T-cell (primary cell): ENCODE measurements at places on chromosomes 5 and 9.

DNA sequence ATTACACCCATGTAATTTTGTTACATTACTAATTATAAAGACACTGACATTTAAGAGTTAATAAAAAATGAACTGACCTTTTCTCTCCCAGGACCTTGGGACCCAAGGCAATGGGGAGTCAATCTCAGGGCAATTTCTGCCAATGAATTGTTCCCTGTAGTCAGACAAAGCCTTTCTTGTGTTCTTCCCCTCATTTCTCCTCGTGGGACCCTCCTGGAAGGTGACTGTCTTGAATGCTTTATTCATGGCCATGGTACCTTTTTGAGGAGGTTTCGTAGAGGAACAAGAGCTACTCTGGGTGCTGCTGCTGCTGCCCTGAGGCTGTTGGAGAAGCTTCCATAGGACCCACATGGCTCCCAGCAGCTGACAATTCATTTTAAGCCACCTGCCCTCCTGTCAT is 190.3 kb downstream of the SNX18 start:
- no peak for DNase-seq

GRCh38 chr5:159658266-159658925 is 257.9 kb upstream of the ADRA1B start:
- no peak for DNase-seq

GRCh38 chr9:128600099-128600498 is 47.7 kb downstream of the SPTAN1 start:
- no peak for DNase-seq

DNA sequence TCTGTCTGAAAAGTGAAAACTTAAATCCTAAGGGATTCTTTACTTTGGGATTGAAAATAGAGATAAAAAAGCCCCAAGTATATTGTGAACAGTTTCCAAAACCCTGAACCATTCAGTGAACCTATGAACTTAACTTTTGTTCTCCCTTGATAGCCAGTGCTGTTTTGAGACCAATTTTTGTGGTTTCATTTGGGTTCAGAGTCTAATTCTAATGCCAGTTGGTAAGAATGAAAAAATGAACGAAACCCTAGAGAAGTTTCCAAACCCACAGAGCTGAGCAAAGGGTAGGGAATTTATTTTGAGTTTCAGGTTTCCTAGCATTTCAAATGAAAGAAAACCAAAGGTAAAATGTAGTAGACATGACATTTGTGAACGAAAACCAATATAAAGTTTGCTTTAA is 1366.8 kb downstream of the EFNA5 start:
- DNase-seq: no peak

DNA sequence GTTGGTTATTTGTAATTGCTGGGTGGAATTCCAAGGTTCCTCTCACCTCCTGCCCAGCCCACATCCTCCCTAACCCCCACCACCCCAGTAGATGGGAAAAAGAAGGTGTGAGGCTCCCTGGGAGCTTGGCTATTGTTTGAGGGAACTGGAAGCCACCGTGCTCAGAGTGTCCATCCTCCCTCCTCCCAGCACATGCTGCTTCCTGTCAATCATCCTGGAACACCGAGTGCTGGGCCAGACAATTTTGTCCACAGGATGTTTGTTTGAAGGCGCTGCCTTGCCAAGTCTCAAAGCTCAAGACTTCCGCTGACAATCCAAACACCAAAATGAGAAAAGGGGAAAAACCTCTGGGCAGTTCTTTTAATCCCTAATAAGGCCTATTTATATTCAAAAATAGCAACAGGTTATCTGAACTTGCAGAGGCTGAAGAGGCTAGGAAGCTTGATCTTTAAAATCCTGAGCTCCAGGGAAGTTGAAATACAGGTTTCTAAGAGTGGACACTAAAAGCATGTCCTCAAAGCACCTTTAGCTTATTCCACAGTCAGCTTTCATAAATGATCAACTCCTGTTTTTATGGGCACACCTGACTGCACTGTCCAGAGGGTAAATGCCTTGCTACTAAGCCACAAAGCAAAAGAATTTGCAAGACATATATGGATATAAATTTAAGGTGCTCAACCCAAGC is 286.7 kb downstream of the NFIB start:
- DNase-seq: no peak

DNA sequence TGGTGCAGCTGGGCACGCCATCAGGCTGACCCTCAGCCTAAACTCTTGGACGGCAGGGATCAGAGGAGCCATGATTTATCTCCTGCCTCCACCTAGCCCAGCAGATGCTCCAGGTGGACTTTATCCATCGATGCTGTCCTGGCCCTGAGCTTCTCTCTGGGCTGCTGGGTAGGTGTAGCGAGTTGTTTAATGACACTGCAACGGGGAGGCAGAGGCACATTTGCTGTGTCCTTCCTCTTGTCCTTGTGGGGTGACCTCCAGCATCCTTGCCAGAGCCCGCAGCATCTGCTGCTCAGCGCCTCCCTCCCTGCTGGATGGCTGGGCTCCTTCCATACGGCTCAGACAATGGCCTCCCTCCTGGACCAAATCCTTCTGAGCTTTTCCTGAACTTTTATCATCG is 103.1 kb upstream of the IRX4 start:
- DNase-seq: no peak

- no peak for DNase-seq
Observed at GRCh38 chr9:101467690-101468089, 32.1 kb upstream of the ALDOB start.

GRCh38 chr5:17340379-17340778 is 122.9 kb downstream of the BASP1 start:
- DNase-seq: no peak

- DNase-seq: no peak
Observed at GRCh38 chr5:6273090-6273735, 105.1 kb downstream of the MED10 start.

GRCh38 chr9:34227445-34227844 is 48.6 kb downstream of the UBAP1 start:
- no peak for DNase-seq

DNA sequence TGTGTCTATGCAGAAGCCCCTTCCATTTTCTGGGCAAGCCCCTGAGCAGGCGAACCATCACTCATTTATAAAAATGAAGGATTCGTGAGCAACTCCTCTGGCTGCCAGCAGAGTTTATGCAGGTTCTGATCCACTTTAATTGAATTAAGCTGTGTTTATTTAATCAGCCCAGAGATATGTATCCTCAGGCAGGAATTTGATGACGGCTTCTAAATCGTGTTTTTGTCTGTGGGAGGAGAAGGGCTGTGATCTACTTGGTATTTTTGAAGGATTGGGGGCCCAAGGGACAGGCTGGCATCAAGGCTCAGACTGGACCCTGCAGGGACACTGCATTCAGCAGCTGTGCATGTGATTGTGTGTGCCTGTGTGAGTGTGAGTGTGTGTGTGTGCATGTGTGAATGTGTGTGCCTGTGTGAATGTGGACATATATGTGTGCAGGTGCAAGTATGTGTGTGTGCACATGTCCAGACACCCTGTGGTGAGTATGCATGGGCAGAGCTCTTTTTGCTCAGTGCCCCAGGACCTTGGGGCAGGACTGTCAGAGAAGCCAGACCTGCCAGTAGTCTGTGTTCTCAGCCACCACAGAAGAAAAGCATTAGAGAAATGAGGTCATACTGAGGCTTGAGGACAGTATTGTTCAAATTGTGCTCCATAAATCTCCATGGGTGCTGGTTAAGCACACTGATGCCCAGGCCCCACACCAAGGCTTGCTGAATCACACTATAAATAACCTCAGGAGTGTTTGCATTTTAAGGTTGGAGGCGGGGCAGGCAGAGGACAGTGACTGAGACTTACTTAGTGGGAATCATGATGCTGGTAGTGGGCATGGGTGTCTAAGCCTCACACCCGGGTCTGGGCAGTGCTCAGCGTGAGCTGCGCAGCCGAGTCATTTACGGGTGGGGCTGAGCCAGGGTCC is 164.0 kb downstream of the CARTPT start:
- DNase-seq: no peak

DNA sequence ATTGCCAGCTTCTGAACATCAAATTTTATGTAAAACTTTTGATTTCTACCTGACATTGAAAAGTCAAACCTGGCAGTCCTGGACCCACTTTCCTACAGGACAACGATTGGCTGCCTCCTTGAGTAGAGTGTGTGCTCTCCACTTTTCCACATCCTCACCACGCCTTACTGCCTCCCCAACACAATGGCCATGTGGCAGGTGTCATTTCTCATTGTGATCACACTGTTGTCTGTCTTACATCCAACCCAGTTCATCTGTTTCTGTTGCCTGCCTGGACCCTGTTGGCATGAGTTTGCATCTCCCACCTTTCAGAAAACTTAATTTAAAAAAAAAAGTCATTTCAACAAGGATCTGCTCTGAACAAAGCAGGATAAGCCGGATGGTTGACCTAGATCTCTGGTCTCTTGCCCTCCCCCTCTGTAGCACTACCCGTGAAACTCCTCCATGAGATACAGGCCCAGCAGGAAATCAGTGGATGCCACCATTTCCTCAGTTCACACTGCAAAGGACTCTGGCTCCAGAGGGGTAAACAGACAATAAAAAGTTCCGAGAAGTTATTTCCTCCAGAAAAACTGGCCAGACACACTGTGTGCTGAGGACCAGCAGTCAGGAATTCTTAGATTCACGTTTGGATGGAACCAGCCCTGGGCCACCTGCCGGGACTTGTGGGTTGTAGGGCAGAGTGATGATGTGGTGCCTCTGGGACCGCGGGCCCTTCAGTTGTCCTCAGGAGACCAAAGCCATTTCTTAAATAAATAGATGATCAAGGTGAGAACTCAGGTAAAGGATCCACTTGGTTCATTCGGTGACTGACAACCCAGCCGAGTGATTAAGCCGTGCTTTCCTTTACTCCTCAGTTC is 48.6 kb downstream of the AMBP start:
- DNase-seq: no peak

GRCh38 chr5:137191179-137191578 is 307.9 kb downstream of the SPOCK1 start:
- no peak for DNase-seq

DNA sequence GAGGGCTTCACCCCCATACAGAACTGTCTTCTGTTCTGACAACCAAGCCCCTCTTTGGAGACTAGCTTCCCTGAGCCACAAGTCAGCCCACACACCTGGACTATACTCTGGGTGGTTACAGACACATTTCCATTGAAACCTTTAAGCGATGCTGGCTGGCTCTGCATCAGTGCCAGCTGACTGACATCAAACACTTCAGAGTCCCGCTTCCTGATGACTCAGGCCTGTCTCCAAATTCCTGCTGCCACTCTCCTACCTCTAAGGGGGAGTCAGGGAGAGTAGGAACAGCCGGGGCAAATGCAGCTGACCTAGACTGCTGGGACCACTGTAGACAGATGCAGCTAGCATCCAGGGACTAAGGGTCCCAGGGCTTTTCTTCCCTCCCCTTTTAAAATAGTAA is 59.4 kb downstream of the SIL1 start:
- no peak for DNase-seq

- DNase-seq: no peak
Observed at GRCh38 chr9:129482521-129483414, 138.1 kb downstream of the C9orf50 start.

DNA sequence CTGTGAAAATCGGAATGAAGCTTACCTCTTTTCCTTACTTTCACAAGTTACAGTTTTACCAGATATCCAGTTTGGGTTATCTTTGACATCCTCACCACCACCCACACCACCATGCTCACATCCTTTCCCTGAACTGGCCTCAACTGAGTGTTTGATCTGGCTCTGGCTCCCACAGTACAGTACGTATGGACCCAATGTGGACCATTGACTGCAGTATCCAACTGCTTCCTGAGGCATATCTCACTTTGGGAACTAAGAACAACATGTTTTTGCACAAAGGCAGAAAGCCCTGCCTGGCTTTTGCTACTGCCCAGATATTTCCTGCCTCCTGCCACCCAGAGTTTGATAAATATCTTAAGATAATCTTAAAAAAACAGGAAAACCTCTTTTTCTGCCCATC is 1232.0 kb upstream of the CDH18 start:
- DNase-seq: no peak

DNA sequence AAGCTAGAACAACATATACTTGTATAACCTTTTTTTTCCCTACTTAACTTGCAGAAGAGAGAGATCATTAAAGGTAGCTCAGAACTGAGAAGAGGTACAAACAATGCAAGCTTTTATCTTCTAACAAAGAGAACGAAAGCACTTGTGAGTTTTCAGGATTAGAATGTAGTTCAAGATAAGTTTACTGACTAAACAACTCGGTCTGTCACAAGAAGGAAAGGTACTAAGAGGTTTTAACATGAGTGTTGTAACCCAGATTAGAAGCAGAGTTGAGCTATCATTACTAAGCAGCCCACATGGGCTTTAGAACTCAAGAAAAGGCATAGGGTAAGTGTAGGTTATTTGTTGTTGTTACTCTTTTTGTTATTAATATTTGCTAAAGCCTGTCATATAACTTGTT is 25.2 kb downstream of the GIN1 start:
- no peak for DNase-seq

- no peak for DNase-seq
Observed at GRCh38 chr5:122880170-122880689, 34.8 kb downstream of the SNX24 start.

- DNase-seq: no peak
Observed at GRCh38 chr9:92638621-92639101, 31.3 kb downstream of the IPPK start.

DNA sequence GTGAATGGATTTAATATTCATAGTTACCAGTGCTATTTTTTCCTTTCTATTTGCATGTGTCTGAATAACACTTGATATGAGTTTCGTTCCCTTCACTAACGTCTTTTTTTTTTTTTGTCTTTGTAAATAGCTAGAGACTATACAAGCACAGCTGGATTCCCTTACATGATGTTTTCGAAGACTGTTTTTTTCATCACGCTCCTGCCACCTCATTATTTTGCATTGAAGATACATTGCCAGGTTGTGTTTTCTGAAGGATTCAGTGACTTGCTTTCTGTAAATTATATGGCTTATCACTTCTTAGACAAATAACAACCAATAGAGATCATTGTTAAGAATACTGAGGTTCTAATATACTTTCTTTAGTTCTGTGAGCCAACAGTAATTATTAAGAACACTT is 207.5 kb downstream of the COMMD10 start:
- no peak for DNase-seq

- no peak for DNase-seq
Observed at GRCh38 chr5:181203777-181204112, 1.3 kb downstream of the TRIM7 start.

DNA sequence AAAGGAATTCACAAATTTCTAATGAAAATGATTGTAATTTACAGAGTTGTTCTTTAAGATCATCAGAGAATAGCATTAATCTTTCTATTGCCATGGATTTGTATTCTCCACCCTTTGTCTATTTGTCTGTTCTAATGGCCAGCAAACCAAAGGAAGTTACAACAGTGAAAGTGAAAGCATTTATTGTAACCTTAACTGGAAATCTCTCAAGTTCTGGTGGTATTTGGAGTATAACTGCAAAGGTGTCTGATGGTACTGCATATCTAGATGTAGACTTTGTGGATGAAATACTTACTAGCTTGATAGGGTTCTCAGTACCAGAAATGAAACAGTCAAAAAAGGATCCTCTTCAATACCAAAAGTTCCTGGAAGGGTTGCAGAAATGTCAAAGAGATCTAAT is 21.7 kb downstream of the RMI1 start:
- no peak for DNase-seq

GRCh38 chr9:106286249-106286648 is 576.7 kb upstream of the ZNF462 start:
- no peak for DNase-seq
